Inflammatory macrophage (primary cell): ENCODE measurements at places on chromosomes 12 and 14.

DNA sequence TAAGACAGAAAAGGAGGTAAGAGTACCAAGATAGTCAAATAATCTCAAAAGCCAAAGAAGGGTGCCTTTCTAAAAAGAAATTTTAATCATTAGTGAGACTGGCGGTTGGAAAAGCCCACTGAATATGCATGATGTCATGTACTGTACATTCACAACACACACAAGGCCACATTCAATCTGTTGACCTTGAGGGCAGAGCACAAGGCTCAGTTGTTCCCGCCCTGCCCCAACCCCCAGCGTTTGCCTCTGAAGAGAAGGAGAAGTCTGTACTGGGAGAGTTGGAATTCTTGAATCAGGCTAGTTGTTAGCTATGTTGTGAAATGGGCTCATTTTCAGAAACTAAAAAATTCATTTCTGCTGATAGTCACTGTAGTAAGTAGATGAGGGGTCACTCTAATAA is 50.2 kb upstream of the NID2 start:
- DNase-seq: no peak

- DNase-seq: peak; percentile 19
Measured at GRCh38 chr14:63760014-63760413, 32.1 kb upstream of the SGPP1 start.

- no peak for DNase-seq
Measured at GRCh38 chr12:5272018-5272785, 159.7 kb upstream of the NTF3 start.

- peak; percentile 29 for DNase-seq
Measured at GRCh38 chr12:41663598-41664265, 475.6 kb downstream of the PDZRN4 start.

- DNase-seq: no peak
Measured at GRCh38 chr12:120470150-120470784, 719 bp upstream of the SRSF9 start.

GRCh38 chr14:65751510-65751909 is 339.0 kb downstream of the FUT8 start:
- no peak for DNase-seq

- peak; percentile 87 for DNase-seq
Measured at GRCh38 chr12:124391340-124392261, 96.7 kb downstream of the RFLNA start.

DNA sequence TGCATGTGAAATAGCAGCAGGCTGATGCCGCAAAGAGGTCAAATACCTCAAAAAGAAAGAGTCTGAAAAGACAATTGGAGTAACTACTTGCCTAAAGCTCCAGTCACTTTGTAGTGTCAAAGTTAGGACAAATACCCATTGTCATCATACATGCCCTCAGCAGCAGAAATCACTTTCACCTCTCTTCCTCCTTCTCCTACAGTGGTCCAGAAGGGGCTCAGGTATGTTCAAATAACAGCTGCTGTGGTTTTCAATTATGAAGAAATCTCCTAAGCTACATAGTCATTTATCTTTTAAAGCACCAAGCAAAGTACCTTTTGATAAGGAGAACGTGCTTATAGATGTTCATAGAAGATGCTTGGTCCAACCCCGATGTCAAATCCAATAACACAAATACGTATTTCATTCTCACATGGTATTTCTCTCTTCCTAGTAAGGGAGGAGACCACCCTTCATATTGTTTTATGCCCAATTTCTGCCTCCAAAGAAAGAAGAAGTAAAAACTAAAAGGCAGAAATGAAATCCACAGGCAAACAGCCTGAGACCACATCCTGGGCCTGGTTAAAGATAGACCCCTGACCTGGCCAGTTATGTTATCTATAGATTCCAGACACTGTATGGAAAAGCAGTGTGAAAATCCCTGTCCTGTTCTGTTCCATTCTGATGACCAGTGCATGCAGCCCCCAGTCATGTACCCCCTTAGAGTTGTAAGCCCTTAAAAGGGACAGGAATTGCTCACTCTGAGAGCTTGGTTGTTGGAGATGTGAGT is 23.7 kb downstream of the GYS2 start:
- no peak for DNase-seq

DNA sequence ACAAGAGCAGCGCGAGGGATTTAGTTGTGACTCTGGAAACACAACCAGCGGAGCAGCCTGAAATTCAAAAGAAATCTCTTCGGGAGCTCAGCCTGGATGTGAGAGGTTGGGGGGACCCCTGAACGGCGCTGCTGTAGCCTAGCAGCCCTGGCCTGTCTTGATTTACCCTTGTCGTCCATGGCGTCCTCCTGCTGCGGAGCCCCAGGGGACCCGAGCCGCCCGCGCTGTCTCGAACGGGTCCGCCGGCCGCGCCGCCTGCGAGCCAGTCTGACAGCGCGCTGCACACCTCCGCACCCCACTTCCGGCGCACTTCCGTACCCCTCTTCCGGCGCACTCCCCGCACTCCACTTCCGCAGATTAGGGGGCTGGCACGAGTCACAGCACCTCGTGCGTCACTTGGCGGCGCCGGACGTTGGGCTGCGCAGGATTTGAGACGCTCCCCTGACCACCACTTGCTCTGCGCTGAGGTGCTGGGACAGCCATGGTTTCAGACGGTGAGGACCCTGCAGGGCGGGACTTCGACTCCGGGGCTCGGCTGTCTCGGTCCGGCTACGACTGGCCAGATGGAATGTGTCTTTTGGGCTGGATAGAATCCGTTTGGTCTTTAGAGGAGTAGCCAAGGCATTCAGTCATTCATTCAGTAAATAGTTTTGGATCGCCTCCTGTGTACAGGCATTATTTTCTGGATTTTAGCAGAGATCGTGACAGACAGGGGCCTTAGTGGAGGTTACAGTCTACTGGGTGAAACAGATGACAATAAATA is at the start of the genes EIF2B1 and GTF2H3:
Gene EIF2B1 (minus strand): TSS at position 308 of the 763 bp plus-strand sequence. CDS start 129 bp downstream, at position 179.
Gene GTF2H3 (plus strand): TSS at position 451 of the 763 bp plus-strand sequence. CDS start 31 bp downstream, at position 482.
- DNase-seq: peak; percentile 97

- peak; percentile 35 for DNase-seq
Measured at GRCh38 chr12:32302218-32303173, 96.9 kb upstream of the FGD4 start.

DNA sequence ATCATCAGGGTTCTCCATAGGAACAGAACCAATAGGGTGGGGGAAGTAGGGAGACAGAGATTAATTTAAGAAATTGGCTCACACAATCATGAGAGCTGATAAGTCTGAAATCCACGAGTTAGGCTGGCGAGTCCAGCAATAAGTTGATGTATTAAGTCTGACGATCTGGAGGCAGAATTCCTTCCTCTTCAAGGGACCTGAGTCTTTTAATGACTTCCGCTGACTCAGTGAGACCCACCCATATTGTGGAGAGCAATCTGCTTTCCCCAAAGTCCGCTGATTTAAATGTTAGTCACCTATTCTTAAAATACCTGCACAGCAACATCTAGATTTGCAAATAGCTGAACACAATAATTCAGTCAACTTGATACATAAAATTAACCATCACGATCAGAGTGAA is 97.8 kb downstream of the SPTSSA start:
- DNase-seq: no peak

DNA sequence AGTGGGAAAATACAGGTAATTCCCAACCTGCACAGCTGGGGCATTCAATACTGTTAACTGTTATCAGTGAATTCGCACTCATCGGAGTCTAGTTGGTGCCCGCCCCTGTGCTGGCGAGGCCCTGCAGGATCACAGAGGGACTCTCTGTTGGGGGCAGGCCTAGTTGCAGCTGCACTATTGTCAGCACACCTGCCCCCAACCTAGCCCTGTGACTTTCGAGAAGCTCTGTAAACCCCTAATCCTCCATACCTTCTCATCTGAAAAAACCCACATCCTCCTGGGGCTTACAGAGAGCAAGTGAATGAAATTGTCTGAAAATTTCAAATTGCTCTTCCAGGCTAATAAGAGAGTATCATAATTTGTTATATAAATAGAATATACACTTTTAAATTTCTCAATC is 132.2 kb upstream of the NUDT4 start:
- no peak for DNase-seq

- peak; percentile 47 for DNase-seq
Measured at GRCh38 chr14:29548948-29549370, 378.7 kb downstream of the PRKD1 start.

- no peak for DNase-seq
Measured at GRCh38 chr14:83780321-83780720, 1749.6 kb upstream of the FLRT2 start.

DNA sequence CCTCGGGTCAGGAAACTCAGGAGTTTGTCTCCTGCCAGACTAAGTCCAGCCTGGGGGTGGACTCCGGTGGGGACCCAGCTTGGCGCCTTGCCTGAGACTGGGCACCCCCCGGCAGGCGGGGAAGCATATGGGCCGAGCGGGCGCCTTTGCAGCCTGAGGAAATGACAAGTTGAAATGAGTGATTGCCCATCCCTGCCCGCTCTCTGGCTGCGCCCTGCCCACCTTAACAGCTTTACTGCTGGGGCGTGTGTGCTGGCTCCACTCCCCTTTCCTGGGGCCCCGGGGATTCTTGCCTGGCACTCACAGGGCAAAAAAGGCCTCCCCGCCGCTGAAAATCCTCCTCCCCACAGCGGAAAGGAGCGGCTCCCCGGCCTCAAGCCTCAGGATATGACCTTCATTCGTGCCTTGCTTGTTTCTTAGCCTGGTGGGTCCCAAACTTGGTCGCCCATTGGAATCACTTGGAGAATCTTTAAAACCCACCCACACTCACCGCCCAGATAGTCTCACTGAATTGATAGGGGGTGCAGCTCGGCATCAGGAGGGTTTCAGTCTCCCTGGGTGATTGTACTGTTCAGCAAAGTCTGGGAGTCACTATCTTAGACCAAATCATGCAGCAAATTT is 1.5 kb downstream of the RFLNA start:
- DNase-seq: no peak

DNA sequence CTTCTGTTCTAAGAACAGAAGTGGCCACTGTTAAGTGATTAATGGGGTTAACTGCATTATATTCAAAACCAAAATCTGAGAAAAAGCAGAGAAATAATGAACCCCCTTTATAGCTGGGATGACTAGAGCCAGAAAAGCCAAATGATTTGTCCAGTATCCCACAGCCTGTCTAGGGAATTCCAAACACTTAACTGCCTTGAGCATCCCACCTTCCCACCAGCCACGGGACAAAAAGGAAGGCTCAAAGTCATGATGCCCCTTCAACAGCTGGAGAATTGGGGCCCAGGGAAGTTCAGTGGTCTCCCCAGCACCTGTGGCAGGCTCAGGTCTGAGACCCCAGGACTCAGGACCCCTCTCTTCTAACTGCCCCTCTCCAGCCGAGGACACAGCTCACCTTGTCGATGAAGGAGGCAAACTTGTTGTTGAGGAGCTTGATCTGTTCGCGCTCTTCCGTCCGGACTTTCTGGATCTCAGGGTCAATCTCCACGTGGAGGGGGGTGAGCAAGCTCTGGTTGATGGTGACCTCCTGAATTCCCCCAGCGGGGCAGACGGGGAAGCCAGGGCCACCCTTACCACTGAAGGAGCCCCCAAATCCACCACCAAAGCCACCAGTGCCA is 605 bp downstream of the KRT4 start:
- DNase-seq: no peak

DNA sequence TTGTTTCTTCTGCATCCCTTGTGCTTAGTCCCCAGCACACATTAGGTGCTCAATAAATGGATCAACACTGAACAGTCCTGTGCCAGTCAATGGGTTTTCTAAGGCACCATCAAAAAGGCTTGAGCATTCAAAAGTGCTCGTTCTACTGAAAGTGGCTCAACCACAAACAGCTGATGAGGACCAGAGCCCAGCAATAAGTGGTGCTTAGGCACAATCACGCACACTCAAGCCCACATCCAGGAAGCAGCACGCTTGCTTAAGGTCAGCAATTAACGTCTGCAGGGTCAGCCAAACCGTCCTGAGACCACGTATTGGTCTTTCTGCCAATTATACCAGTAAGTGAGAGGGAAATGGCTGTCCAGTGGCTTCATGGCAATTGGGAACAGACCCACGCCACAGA is 56.5 kb downstream of the PRIMA1 start:
- no peak for DNase-seq

DNA sequence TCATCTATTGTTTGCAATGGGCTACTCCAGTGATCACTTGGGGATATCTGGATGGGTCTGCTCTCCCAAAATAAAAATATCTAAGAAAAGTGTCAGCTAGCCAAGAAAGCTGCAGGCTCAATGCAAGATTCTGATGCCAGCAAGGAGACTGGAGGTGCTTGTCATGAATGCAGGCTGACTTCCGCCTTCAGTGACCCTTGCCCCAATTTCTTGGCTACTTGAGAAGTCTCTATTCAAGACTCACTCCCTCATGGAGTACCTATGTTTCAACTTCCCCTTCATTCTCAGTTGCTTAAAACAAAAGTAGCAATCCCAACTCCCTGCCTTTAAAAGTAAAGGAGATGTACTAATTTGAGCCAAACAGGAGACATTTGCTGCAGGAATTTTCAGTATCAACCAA is 123.9 kb downstream of the GPR65 start:
- peak; percentile 62 for DNase-seq

GRCh38 chr14:42228611-42229010 is 621.9 kb downstream of the LRFN5 start:
- DNase-seq: no peak

DNA sequence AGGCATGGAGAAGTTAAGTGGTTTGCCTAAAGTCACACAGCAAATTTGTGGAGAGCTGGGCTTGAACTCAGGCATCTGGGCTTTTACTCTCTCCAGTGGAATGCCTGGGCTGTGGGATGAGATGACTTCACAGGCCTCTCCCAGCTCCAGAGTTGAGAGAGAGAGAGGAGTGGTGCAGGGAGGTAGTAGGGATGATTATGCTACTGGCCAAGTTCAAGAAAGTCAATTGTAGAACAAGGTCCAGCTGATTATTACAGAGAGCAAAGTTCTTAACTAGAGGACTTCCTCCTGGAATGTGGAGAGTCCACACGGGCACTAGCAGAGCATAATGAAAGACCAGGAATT is 769 bp upstream of the EMP1 start:
- DNase-seq: no peak

GRCh38 chr12:6428326-6428725 is 16.4 kb upstream of the CD27 start:
- DNase-seq: no peak

- no peak for DNase-seq
Measured at GRCh38 chr12:72658615-72659014, 386.4 kb downstream of the TRHDE start.

DNA sequence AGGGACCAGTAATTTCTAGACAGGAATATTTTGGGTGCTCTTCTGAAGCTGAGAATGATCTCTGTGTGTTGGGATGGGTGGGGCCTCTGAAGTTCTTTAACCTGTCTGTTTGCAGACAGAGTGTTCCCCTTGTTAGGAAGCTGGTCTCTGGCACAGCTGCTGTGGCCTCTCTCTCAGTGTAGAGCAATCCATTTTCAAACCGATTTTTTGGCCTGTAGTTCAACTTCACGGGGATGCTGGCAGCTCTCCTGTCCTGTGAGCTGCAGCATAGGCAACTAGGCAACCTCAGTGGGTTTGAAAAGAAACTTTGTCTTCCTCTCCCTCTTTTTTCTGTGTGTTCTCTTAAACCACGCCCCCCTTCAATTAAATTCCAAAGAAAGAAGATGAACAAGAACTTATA is 69.1 kb downstream of the SMOC1 start:
- no peak for DNase-seq

DNA sequence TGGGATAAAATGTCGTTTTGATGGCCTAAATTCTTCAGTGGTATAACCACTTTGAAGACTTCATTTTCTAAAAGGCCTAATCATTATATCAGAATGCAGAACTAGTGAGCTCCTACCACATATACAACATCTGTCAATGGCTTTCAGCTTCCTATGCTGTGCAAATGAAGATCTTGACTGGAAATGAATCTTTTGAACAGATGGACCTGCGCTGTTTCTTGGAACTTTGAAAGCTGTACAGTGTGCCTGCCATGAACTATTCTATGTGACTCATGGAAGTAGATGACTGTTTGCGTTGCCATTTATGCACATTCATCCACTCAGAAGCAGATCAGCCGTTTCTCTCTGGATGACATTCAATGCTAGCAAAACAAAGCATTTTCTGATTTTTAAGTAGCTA is 542.2 kb upstream of the USP15 start:
- DNase-seq: no peak

- no peak for DNase-seq
Measured at GRCh38 chr12:82959821-82960220, 273.1 kb downstream of the TMTC2 start.
